ENCODE measurements at places on chromosomes 1 and 21.

DNA sequence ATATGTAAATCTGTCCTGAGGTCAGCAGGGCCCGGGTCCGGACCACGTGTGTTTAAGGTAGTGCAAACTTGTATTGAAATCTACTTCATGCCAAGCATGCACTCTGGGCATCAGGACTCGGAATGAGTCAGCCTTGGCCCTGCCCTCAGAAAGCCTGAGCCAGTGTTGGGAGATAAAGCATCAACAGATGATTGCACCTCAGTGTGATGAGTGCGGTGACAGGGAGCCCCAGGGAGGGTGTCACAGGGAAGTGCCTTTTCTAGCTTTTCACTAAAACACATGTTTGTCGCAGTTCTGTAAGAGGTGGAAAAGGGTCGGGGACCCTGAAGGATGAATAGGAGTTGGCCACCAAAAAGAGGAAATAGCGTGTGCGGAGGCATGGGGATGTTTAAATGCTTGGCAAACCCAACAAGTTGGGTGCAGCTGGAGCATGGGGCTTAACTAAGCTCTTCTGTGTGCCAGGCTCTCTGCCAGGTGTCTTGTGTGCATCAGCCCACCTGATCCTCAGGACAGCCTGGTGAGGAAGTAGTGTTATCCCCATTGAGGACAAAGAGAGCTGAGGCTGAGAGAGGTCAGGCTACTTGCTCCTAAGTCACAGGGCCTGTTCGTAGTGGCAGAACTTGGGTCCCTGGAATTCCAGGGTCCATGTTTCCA is 48.2 kb upstream of the EPB41 start:
- DNase-seq: peak; percentile 29

DNA sequence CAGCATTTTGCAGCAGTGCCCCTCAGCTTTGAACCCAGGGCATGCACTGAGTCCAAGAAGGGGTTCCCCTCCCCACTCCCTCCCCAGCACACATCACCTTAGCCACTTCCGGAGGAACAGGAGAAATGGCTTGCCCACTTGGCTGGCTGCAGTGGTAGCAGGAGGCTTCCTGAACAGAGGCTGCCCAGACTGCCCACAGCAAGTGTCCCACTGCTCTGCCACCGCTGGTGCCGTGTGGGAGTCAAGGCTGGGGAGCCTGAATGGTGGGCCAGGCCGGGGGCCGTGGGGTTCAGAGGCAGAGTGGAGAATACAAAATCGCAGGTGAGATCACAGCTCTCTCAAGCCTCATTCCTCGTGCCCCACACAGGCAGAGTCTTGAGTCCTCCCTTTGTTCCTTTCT is 34.5 kb downstream of the CD247 start:
- DNase-seq: no peak

- DNase-seq: peak; percentile 83
These were observed 21.0 kb downstream of the NFYC start for GRCh38 chr1:40712405-40712944.

DNA sequence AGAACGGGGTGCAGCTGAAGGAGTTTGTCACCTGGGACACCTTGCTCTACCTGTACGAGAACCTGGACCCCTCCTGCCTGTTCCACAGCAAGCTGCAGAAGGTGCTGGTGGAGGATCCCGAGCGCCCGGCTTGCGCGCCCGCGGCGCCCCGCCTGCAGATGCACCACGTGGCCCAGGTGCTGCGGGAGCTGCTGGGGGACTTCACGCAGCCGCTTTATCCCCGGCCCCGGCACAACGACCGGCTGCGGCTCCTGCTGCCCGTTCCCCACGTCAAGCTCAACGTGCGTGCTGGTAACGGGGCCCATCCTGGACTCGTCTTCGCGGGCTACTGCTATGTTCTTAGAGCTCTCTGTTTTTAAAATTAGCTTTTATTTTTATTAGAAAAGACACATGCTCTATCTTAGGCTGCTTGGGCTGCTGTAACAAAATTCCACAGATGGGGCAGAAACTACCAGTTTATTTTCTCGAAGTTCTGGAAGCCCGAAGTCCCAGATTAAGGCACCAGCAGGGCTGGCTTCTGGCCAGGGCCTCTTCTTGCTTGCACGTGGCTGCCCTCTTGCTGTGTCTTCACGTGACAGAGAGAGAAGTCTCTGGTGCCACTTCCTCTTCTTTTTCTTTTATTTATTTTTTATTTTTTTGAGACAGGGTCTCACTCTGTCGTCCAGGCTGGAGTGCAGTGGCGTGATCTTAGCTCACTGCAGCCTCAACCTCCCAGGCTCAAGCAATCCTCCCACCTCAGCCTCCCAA is 38.1 kb downstream of the TRPM2 start:
- peak; percentile 43 for DNase-seq

GRCh38 chr1:198245379-198245778 is 88.6 kb downstream of the NEK7 start:
- DNase-seq: no peak

DNA sequence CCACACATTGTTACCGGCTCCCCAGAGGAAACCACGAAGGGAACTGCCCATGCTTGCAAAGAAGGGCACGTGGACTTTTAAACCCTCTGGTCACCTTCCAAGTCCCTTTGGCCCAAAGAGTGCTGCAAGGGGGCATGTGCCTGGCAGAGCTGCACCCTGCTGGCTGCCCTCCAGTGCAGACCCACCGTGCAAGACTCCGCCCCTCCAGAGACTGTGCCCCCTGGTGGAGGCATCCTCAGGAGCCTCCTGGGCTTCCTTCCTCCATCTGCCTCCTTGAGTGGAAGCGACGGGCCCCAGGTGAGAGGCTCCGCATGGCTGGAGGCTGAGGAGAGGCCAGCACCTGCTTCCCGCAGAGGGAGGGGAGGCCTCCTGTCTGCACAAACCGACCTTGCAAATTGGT is 100.6 kb downstream of the CRYAA start:
- DNase-seq: no peak

GRCh38 chr1:117562581-117563491 is 43.0 kb upstream of the TENT5C start:
- DNase-seq: peak; percentile 89

DNA sequence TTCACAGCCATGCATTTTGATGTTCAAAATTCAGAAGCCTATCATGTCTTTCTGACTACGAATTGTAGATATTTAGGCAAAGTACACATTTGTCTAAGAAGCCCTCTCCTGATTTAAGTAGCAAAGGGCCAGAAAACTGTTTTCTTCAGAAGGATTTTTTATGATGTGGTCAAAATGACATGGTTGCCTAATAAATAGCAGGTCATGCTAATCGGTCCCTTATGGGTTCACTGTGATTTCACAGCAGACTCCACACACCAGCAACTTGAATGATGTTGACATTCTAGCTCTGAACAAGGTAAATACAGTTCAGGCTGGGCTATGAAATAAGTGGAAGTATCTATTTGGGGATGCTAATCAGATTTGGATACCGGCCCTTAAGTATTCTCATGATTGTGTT is 178.7 kb upstream of the DPYD start:
- no peak for DNase-seq

DNA sequence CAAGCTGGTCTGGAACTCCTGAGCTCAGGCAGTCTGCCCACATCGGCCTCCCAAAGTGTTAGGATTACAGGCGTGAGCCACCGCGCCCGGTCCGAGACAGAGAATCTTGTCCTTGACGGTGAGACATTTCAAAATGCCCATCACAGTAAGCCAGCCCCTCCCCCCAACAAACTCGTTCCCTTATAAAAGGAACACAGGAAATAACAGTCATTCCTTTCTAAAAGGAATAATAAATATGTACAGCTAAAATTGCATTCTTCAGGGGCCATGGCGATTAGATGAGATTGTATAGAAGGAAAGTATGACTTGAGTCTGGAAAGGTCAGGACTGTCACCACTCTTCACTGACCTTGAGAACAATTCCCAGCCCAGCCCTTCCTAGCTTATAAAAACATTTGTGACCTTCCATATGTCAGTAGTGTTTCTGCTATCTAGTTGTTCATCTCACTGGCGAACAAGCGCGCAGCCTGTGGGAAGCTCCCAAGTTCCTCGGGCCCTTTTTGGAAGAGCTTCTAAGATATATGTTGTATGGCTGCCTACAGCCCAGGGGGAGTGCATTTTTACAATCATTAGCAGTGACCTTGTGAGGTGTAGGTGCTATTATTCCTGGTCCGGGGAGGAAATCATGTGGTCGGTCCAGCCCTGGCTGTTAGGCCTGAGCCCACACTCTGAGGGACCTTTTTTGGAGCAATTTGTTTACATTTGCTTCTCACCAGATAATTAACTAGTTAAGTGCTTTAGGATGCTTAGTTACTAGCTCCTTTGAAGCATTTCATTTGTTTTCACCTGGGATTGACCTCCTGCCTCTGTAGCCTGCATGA is 8.7 kb downstream of the SZRD1 start:
- peak; percentile 45 for DNase-seq

DNA sequence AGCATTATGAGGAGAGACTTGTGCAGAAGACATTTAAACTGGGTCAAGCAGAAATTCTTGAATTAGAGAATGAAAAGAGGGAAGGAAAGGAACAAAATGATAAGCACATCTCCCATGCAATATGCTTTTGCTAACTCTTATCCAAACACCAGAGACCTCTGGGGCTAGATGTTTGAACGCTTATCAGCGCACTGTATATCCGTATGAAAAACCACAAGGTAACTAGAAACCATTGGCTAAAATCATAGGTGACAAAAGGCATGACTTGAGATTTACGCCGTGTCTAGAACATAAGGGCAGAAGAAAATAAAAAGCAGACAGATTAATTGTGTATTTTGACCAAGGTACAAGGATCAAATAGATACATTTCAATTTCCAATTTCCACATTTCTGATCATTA is 38.0 kb upstream of the TIAM1 start:
- DNase-seq: no peak

DNA sequence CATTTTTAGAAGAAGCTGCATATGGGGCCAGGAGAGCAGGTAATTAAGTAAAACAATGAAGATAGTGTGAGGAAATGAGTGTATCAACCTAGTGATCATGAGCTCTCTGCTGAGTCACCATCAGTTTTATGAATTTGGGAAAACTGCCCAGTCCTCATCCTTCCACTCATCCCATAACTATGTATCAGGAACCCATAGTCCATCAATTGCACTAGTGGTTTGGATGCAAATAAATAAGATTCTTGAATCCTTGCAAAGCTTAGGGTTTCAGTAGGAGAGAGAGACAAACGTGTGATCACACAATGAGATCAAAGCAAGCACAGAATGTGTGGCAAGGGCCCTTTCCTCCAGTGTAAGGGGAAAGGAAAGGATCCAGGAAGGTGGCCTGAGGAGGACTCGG is 145.6 kb downstream of the ZZZ3 start:
- DNase-seq: no peak

DNA sequence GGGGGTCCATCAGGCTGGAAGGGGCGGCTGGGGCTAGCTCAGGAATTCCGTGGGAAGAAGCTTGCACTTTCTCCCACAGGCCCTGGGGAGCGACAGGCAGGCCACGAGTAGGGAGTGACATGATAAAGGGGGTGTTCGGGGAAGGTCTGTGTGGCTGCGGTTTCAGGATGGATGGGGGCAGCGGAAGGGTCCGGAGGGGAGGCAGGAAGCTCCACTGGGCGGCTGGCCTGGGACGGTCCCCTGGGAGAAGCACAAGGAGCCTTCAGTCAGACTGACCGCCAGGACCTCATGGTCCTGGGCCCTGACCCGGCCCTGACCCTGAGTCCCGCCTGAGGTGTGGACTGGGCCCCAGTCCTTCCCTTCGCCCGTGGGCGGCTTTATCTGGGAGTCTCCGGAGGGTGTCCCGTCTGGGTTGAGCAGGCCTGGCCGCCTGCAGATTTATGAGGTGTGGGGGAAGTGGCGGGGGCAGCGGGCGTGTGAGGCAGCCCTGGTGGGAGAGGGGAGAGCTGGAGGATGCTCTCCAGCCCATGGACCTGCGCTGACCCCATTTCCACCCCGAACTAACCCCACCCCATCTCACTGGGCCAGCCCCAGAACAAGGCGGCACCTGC is 45.6 kb downstream of the EPHB2 start:
- no peak for DNase-seq

DNA sequence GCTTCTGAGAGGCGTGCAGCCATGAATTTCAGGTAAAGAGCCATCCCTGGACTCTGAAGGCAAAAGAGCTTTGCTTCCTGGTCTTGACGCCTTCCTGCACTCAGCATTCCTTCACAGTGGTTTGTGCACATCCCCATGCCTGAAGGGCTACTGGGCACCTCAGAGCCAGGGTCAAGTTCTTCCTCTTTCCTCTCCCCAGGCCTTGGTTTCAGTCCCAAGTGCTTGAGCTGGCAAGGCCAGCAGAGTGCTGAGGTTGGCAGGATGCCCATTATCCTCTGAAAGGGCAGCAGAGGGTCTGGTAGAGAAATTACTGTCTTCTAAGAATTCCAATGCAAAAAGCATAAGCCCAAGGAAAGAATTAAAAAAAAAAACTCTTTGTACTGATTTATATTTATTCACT is 1064.9 kb downstream of the TTLL7 start:
- no peak for DNase-seq

DNA sequence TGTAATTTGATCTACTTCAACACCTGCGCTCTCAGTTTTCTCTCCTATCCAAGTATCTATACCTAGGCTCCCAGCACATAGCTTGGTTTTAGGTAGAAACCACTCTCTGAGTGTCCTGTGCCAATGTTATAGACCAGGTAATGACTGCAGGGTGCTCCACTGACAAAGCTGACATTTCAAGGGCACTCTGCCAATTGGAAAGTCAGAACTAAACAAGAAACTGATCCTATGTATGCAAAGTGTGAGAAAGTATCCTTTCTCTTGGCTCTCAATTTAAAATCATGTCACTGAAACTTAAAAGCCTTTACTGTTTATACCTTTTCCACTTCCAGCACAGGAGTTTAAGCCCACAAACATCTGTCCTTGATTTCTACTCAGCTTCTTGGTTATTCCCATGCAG is 45.0 kb upstream of the AIM2 start:
- peak; percentile 3 for DNase-seq

DNA sequence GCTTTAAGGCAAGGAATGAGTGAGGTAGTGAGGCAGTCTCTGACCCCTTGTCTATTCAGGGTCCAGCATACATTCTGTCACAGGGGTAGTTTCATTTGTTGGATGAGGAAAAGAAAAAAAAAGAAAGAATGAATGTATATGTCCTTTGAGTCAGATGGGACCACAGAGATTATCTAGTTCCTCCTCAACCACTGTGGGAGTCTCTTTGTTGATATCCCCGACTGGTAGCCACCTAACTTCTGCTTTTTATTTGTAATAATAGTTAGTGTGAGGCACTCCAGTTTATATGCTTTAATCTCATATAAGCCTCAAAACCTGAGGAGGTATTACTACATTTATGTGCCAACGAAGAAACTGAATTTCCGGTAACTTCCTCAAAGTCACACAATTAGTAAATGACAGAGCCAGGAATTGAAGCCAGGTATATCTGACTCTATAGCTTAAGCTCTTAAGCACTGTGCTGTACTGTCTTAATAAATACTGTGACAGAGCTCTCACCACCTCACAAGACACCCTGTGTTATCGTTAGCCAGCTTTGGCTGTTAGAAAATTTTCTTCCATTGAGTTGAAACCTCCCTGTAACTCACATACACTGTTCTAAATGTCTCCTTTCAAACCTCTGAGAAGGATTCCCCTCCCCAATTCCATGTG is 82.2 kb downstream of the MDM4 start:
- DNase-seq: no peak

DNA sequence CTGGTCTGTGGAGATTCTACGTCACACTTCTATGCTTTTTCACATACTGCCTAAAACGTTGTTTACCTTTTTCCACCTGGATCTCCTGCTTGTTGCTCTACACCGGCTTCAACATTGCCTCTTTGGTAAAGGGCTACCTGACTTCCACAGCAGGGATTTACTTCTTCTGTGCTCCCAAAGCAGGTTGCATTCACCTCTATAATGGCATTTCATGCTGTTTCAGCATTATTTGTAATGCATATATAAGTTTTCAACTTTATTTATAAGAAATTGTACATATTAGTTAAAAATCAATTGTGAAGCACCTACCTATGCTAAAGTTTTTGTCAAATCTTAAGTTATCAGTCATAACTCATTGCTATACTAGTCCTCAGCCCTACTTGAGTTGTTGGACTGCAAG is 55.4 kb downstream of the DDAH1 start:
- no peak for DNase-seq

Data from NCI-H69 (cell line).